ENCODE measurements at places on chromosomes 2 and 18.

- no peak for DNase-seq
Measured at GRCh38 chr2:118177318-118177717, 89.0 kb downstream of the INSIG2 start.

- peak; percentile 92 for DNase-seq
Measured at GRCh38 chr2:177212891-177213856, 580 bp downstream of the HNRNPA3 start.

GRCh38 chr18:48897531-48897930 is 53.2 kb downstream of the SMAD7 start:
- DNase-seq = peak; percentile 43

- no peak for DNase-seq
Measured at GRCh38 chr2:229818230-229818629, 103.6 kb downstream of the TRIP12 start.

- no peak for DNase-seq
Measured at GRCh38 chr2:238912228-238912915, 64.5 kb downstream of the TWIST2 start.

- peak; percentile 95 for DNase-seq
Measured at GRCh38 chr18:23825978-23826405, 136.7 kb downstream of the LAMA3 start.

Data from fibroblast of pulmonary artery (primary cell).